ENCODE measurements at places on chromosomes 5 and 9.

GRCh38 chr5:170860818-170861666 is 776 bp upstream of the RANBP17 start:
- DNase-seq = no peak

- DNase-seq = no peak
These were observed 780.8 kb upstream of the ARRDC3 start for GRCh38 chr5:92163906-92164305.

DNA sequence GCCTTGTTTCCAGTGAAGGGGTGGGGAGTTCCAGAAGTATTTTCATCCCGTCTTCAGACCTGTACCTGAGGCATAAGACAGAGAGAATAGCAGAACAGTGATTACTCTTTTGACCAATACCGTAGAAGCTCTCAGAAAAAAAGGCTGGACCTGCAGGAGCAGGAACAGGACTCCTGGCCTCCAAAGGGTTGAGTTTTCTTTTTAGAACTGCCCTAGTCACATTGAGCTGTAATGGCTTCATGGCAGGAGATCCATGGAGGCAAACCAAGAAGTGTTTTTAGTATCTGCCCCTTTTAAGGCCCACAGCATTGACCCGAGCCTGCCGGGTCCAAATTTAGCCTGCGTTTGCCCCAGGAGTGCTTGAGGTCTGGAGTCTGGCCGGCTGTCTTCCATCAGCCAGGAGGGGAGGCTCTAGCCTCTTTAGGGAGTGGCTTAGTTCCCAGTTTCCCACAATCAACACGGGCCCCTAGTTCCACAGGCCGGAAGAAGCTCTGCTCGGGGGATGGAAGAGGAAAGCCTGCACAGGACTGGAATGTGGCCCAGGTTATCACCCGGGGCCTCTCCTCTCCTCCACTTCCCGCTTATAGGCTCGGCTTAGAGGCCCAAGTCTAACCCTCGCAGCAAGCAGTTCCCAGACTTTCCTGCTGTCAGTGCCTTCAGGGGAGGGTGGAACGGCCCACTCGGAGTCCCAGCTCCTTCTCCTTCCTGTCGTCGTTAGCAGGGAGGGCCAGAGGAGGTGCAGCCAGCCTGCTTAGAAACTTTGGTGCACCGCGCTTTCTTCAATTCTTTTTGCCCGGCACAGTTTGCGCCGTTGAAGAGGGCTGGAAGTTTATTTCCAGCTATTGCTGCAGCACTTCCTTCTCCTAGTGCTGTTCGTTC is 80.7 kb downstream of the C9orf152 start:
- no peak for DNase-seq

DNA sequence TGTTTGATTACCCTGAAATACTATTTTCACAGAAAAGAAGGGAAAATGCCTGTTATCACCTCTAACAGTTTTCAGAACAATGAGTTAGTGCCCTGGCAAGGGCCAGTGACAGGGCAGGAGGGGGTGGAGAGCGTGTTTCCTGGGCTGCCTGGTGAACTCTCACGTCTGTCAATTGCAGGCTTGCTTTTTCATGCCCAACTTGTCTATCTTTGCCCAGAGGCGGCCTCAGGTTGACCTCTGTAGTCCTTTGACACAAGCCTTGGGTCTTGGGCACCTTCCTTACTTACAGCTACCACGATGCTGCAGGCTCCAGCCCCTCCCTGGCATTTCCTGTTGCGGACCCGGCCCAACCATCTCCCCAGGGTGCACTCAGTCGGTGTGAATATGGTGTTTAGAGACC is 2.2 kb upstream of the CEL start:
- DNase-seq = no peak

- no peak for DNase-seq
These were observed 18.6 kb downstream of the CETN3 start for GRCh38 chr5:90390928-90391327.

- DNase-seq = no peak
These were observed 9.6 kb downstream of the ROPN1L start for GRCh38 chr5:10451137-10451824.

- DNase-seq = peak; percentile 38
These were observed 90.6 kb downstream of the RALGPS1 start for GRCh38 chr9:127004946-127005769.

GRCh38 chr5:115321309-115321708 is 24.9 kb upstream of the CCDC112 start:
- DNase-seq = no peak

GRCh38 chr5:63262185-63262981 is 683.8 kb downstream of the LRRC70 start:
- no peak for DNase-seq

DNA sequence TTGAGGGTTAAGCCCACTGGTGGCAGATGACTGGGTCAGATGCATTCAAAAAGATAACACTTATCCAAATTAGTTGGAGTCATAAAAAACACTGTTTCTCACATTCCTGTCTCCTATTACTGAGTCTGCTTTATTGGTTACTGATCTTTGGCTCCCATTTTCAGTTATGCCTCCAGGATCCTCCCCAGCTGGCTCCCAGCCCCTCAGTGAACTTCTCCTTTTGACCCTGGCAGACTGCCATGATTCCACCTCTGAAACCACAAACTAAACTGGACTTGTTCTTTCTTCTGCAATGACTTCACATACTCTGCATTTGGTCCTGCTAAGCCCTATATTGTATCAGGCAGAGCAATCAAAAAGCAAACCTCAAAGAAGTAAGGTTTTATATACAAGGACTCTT is 860.8 kb upstream of the DMAC1 start:
- DNase-seq = no peak

GRCh38 chr9:21267485-21268346 is 27.9 kb upstream of the IFNA14 start:
- no peak for DNase-seq

DNA sequence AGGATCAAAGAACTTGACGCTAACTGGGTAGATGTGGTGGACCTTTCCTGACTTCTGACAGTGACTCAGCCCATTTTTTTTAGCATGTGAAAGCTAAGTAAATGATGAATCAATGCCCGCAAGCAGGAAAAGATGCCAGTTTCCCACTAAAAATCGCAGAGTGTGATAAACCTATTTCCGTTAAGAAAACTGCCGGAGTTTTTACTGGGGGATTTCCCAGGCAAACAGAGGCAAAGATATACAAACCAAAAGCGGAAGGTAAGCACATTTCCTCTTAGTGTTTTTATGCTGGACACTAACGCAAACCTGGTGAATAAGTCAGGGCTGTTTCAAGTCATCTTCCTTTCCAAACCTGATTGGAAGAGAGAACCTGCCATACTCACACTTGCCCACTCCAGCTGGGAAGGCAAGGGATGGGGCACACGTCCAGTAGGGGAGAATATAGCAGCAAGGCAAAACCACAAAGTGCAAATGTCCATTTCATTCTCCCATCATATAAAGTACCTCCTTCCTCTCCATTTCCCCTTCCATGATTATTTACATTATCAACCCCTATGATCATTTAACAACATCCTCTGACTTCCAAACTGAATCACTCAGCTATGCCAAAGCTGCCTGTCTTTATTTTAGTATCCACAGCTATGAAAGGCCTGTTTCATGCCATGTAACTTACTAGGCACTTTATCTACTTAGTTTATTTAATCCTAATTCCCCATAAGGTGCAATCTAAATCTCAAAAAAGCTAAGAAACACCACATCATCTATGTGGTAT is 349.7 kb upstream of the RFX3 start:
- DNase-seq = no peak

- no peak for DNase-seq
These were observed 242.2 kb downstream of the SMARCA2 start for GRCh38 chr9:2257248-2257929.

GRCh38 chr5:150561192-150561512 is 53.2 kb downstream of the NDST1 start:
- DNase-seq = no peak

DNA sequence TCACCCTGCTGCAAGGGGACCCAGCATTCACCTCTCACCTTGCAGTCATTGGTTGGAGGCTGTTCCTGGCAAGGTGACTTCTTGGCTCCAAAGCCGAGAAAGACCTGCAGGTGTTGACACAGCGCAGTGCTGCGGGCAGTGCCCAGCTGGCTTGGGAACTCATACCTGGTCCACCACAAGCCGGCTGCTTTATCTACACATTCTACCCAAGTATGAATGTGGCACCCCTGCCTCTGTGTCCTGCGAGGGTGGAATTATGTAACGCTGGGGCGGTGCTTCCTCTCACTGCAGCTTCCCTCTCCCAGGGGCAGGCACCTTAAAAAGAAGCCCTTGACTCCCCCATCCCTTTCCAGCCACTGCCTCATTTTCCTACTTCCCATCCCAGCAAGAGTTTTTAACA is 2.5 kb upstream of the ZMYND19 start:
- no peak for DNase-seq

GRCh38 chr5:81156732-81157131 is 76.4 kb upstream of the CKMT2 start:
- no peak for DNase-seq

DNA sequence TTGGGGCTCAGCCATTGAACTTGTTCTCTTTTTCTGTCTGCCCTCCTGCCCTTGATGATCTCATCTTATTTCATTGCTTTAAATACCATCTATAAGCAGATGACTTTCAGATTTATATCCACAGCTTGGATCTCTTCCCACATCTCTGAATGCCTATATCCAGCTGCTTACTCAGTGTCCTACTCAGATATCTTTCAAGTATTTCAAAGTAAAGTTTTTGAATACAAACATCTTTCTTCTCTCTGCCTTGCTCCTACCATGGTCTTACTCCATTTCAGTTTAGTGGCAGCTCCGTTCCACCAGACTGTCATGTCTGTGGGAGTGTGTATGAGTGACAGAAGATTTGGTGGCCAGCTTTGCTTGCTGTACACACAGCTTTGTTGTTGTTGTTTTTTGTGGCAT is 59.7 kb downstream of the ERBIN start:
- no peak for DNase-seq

GRCh38 chr5:111950660-111951059 is 193.7 kb upstream of the NREP start:
- no peak for DNase-seq

- no peak for DNase-seq
These were observed 16.3 kb upstream of the DAB2 start for GRCh38 chr5:39440958-39441624.

- DNase-seq = no peak
These were observed 7.1 kb upstream of the PCSK1 start for GRCh38 chr5:96440185-96440538.

DNA sequence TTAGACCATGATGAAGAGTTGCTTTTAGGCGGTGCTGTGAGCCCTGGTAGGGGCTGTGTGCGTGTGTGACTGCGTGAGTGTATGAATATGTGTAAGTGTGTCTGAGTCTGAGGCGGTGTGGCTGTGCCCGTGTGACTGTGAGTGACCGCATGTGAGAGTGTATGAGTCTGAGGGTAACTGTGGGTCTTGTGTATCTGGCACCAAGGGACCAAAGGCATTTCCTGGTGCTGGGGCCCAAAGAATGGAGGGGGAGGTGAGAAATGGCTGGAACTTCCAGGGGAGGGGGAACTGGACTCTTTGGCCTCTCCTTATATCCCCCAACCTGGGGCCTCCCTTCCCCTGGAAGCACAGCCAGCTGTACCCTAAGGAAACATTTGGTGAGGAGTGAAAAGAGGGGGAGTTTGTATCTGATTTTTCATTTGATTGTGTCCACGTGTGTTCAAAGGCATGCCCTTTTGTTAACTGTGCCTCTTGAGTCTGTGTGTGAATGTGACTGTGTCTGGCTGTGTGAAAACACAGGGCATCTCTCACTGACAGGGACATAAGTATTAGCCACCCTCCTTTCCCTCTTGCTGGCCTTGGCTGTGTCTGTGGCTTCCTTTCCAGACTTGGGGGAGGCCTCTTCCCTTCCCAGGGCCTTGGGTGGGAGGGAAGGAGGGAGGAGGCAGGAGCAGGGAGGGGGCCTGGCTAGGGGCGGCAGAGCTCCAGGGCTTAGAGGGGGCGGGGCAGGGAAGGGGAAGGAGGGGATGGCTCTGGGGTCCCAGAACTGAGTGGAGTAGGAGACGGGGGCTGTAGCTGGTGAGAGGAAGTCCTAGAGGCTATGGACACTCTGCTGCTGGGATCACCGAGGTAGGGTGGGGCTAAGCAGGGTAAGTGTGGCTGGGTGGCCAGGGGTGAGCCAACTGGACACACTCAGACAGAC is 1.4 kb downstream of the IL11RA start:
- no peak for DNase-seq

- DNase-seq = no peak
These were observed 17.2 kb upstream of the EFNA5 start for GRCh38 chr5:107687937-107688336.

DNA sequence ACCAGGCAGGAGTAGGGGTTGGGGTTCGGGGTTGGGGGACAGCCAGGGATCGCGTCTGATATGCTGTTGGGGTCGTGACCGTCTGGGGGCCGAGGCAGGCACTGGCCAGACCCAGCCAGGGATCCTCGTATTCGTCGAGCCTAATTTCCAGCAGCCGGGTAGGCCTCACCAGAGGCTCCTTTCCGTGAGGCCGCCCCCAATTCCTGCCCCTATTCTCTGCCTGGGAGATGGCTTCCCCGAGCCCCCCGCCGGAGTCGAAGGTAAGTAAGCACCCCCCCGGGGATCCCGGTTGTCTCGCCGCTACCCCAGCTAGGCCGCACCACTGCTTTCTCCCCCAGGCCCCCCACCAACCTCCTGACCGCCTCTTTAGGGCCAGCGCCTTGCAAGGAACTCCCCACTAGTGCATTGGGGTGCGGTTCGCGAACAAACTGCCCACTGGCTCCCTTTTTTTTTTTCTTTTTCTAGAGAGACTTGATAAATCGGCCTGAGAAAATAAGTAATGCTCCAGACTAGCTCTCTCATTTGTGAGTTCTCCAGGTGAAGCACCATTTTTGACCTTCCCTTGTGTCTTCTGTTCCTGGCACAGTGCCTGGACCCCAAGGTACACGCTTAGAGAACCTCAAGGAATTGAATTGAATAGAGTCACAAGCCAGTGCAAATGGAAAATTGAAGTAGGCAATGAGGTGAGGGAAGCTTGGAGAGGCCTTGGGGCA is 435 bp downstream of the ZNF189 start:
- DNase-seq = no peak

GRCh38 chr5:116225281-116225922 is 140.6 kb downstream of the COMMD10 start:
- DNase-seq = no peak

Measured in stimulated activated CD8-positive, alpha-beta memory T cell treated with anti-CD3 and anti-CD28 coated beads, Interleukin-4, amount 100 ng/mL, for 4 hours (primary cell).